Activated gamma-delta T cell treated with Interleukin-2 at 50 U/mL for 16 hours (primary cell): ENCODE measurements at places on chromosomes 3 and 15.

- DNase-seq: no peak
Measured at GRCh38 chr3:32371461-32372212, 20.0 kb upstream of the CMTM7 start.

GRCh38 chr3:11651477-11651876 lies 7.8 kb upstream of the VGLL4 start:
- no peak for DNase-seq

- DNase-seq: no peak
Measured at GRCh38 chr15:51355096-51355495, 13.6 kb downstream of the GLDN start.

DNA sequence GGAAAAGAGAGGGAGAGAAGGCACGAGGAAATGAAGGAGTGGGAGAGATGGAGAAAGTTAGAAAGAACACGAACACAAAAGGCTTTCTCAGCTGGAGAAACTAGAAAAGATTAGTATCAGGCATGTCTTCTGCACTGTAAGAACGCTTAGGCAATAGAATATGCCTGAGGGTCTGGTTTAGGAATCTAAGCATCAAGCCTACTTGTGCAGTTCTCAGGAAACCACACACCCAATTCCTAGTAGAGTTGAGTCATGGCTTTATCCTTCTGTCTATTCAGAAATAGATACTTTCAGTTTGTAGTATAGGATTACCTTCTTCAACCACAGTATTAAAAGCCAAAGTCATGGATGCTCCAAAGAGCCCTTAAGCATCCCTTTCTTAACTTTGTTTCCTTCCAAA lies 969.4 kb downstream of the NTRK3 start:
- DNase-seq: no peak

GRCh38 chr15:39922462-39923092 lies 2.5 kb upstream of the GPR176 start:
- DNase-seq: no peak

DNA sequence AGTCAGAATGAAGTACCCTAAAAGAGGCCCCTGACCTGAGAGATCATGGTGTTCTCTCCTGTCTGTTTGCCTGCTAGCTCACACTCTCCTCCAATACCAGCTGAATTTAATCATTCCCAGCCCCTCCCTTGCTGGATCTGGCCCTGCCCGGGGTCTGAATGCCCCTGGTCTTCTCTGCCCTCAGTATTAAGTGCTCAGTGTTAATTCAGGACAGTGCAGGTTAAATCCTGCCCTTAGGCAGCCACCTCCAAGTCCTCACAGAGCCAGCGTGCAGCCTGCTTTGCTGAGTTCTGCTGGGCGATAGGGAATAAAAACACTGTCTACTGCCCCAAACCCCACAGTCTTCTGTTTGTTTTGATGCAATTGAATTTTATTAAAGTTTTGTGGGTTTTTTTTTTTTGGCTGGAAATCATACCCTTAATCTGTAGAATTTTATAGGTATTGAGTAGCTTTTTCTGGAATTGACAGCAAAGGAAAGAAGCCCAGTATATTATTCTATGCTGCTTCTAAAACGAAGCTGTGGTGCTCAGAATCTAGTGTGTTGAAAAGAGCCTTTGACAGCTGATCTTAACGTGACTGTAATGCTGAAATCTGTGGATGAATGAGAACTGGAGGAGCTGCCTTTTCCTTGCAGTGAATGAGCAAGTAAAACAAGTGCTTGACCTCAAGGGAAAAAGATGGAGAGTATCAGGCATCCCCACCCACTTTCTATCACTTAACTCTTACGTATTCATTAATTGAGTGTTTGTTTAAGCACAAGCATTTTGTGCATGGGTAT lies 12.3 kb upstream of the BDH1 start:
- no peak for DNase-seq

GRCh38 chr3:73999501-73999900 lies 374.8 kb upstream of the PDZRN3 start:
- DNase-seq: no peak

GRCh38 chr15:66131200-66131599 lies 122.3 kb downstream of the MEGF11 start:
- DNase-seq: no peak

GRCh38 chr15:91801836-91802534 lies 51.5 kb upstream of the SLCO3A1 start:
- DNase-seq: no peak

- no peak for DNase-seq
Measured at GRCh38 chr15:82851981-82852511, 42.6 kb downstream of the WHAMM start.

- no peak for DNase-seq
Measured at GRCh38 chr3:161695811-161696210, 199.2 kb downstream of the OTOL1 start.

- no peak for DNase-seq
Measured at GRCh38 chr3:18716101-18716500, 291.0 kb upstream of the SATB1 start.

DNA sequence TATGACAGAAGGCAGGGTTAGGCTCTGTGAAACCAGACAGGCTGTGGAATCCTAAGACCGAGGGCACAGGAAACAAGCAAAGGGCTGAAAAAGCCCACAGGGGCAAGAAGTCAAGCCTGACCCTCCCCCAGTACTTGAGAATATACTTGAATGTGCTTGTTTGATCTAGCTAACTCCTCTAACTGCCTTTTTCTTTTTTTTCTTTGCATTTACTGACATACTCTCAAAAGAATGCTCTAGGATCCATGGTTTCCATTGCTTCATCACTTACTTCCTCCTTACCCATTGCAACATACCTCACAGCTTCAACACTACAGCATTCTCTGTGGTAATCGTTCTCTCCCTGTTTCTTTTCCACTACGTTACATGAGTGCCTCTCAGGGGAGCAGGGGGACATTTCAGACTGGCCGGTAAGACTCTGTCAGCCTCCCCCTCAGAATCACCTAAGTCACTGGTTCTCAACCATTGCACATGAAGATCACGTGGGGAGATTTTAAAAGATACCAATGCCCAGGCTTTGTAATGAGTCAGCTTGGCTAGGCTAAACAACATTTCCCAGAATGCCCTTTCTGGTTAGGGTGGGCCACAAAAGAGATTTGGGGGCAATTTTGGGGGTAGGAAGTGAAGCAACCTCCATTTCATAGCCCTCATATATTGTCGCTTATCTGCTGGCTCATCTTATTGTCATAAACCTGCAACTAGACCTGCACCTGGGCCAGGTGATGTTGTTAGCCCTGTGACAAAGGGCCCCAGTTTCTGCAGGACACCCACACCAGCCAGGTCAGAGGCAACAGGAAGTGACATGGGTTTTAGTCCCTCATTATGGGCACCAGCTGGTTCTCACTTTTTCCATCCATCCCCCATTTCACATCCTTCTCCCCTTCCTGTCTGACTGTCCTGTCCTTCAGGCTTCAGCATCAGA lies 24.6 kb upstream of the RSL24D1 start:
- DNase-seq: peak; percentile 16

- DNase-seq: no peak
Measured at GRCh38 chr15:73283366-73283962, 85.3 kb downstream of the HCN4 start.

DNA sequence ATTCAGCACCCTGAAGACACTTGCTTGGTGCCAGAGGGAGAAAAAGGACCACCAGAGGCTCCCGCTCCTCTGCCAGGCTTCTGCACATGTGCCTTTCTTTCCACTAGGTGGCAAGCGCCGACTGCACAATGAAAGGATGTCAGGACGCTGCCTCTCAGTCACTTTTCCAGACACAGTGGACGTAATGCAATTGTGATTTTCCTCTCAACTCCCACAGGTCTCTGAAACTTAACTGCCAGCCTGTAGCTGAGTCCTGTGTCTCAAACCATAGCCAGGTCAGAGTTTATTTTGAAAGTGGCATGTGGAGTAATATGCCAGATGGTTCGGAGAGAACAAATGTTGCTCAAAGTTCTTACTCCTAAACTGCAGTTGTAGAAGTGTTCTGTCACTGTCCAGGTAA lies 162.9 kb downstream of the ITPR1 start:
- DNase-seq: no peak

DNA sequence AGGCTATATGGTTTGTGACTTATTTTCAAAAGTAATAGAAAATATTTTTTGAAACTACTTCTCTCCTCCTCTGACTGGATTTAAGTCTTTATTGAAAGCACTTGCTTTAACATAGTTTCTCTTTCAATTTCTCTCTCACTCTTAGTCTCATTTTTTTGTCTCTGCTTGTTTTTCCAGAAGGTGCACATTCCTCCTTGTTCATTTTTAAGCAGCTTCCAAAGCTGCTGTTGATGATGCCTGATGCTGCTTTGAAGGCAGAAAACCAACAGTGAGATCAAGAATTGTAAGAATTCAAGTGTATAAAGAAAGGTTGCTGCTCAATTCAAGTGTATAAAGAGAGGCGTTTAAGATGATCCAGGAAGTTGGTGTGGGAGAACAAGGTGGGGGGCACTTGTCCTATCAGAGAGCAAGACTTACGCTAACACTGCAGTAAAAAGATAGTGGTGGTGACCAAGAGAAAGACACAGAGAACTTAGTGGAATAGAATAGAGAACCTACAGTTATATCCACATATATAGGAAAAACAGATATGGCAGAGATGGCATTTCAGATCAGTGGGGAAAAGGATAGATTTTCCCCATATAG lies 12.1 kb downstream of the NR2C2 start:
- no peak for DNase-seq

GRCh38 chr3:15316998-15317435 lies 15.4 kb downstream of the SH3BP5 start:
- no peak for DNase-seq

DNA sequence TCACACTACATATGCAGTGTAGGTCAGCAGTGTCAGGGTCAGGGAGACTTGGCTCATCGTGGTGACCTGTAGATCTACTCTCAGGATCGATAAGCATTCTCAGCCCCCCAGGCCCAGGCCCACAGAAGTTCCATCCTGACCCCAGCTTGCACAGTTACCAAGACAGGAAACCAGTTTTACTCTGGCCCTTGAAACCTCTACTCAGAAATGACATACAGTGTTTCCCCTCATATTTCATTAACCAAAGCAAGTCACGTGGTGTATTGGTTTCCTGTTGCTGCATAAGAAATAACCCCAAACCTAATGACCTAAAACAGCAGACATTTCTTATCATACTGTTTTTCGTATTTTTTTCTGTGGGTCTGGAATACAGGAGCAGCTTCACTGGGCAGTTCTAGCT lies 242.2 kb downstream of the SLCO3A1 start:
- no peak for DNase-seq

DNA sequence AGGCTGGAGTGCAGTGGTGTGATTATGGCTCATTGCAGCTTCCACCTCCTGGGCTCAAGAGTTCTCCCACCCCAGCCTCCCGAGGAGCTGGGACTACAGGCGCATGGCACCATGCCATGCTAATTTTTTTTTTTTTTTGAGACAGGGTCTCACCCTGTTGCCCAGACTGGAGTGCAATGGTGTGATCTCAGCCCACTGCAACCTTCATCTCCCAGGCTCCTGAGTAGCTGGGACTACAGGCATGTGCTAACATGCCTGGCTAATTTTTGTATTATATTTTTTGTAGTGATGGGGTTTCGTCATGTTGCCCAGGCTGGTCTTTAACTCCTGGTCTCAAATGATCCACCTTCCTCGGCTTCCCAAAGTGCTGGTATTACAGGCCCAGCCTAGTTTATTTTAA lies 4.0 kb downstream of the TEX9 start:
- no peak for DNase-seq

GRCh38 chr3:30583973-30584372 lies 22.4 kb upstream of the TGFBR2 start:
- no peak for DNase-seq

DNA sequence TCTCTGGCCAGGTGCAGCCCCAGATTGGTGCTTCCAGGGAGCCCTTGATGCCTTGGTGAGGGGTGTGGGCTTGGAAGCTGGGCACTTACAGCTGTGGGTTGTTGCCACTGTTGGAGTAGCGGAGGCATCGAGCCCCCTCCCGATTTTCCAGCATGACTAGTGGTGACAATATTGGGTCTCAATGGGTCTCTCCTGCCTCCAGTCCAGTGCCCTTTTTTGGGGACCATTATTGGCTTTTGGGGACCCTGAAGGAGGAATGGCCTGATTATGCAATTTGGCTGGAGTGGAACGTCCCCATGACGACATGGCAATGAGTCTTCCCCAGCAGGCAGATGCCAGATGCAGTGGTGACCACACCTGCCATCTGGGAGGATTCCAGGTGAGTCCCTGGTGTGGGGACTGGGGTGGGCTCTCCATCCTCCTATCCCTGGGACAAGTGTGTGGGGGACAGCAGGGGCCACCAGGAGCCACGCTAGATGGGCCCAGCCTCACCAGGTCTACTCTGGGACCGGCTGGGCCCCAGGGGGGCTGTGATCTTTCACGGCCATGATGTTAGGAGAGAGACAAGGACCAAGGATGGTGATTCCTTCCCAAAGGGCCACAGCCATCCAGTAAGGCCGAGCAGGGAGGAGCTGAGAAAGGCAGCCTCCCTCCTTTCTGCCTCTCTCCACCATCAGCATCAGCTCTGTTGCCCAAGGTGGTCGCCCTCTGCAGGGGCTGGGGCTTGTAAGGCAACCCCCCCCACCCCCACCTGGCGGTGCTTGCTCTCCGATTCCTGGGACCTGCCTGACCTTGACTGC lies 196.8 kb downstream of the GOLGA6L6 start:
- no peak for DNase-seq

GRCh38 chr3:15453991-15454625 lies 26.7 kb downstream of the EAF1 start:
- DNase-seq: no peak

DNA sequence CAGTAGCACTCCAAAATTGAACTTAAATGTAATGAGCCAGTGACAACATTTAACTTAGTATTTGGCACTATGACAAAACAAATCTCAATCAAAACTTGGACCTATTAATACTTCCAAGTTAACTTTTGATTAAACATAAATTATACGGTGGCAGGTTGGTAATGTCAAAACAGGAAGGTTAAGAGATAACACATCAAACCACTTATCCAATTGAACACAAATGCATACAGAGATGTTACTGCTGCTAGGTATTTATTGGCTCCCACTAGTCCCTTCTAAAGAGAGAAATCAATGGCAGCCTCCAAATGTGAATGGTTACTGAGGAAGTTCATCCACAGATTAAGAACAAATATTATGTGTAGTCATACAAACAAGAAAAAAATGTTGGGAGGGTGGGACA lies 1.8 kb downstream of the GSK3B start:
- no peak for DNase-seq

- peak; percentile 27 for DNase-seq
Measured at GRCh38 chr3:151328298-151328995, 902 bp downstream of the P2RY13 start.

DNA sequence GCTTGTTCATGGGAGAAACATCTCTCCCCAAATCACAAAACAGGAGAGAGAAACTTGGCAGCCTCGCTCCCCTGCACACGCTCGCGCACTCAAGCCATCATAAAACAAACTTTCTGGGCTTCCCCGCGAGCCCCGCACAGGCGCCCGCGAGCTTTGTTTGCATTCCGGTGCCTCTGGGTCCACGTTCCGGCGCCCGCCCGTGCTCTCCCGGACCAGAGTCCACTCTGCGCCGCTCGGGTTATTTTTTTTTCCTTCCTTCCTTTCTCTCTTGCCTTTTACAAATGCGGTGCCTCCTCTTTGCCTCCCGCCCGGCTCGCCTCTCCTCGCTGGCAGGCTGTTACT lies 363 bp downstream of the MAGI1 start:
- no peak for DNase-seq

DNA sequence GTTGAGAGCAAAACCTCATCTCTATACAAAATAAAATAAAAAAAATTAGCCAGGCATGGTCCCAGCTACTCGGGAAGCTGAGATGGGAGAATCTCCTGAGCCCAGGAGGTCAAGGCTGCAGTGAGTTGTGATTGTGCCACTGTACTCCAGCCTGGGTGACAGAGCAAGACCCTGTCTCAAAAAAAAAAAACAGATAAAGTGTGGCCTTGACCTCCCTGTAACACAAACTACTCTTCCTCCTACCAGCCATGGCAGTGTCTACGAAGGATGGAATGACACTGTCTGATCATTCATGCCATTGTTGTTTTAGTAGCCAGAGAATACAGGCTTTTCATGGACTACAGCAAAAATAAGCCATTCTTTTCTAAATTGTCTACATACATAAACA lies 117.1 kb upstream of the IQSEC1 start:
- no peak for DNase-seq
